Dermis blood vessel endothelial cell (primary cell): ENCODE measurements at places on chromosomes 3 and 15. TPM values are rescaled to one million over a fixed set of nuclear protein-coding genes. Genes with fewer than 3 reads are reported as not detected.

The IL12A gene
- 0.60 and 0.68 TPM in 2 replicates for total RNA-seq

The ILDR1 gene
- total RNA-seq = not detected in 2 replicates

The MB21D2 gene
- 3.9 and 4.0 TPM in 2 replicates for total RNA-seq

The RASGRP1 gene
- total RNA-seq = 0.37 and 0.51 TPM in 2 replicates

The PLCL2 gene
- 12.4 and 14.8 TPM in 2 replicates for total RNA-seq

The EIF5A2 gene
- total RNA-seq = 4.1 and 6.4 TPM in 2 replicates

The SERPINI2 gene
- total RNA-seq = not detected in 2 replicates

The NEK10 gene
- total RNA-seq = 2.0 and 2.6 TPM in 2 replicates

The UBR1 gene
- 31.2 and 35.6 TPM in 2 replicates for total RNA-seq

The HCLS1 gene
- total RNA-seq = 19.4 and 30.0 TPM in 2 replicates

The PCCB gene
- total RNA-seq = 42.7 and 69.2 TPM in 2 replicates

The NTRK3 gene
- total RNA-seq = under 0.01 TPM in 1 of 2 replicates, not detected in the other

The SKOR1 gene
- 0.05 TPM in 1 of 2 replicates, not detected in the other for total RNA-seq

The CA12 gene
- 0.68 and 0.79 TPM in 2 replicates for total RNA-seq

The CYP8B1 gene
- not detected in 2 replicates for total RNA-seq

The PLSCR2 gene
- total RNA-seq = 0.33 and 0.34 TPM in 2 replicates

The NMNAT3 gene
- 1.1 and 1.5 TPM in 2 replicates for total RNA-seq

The SPSB4 gene
- total RNA-seq = 0.05 TPM in 1 of 2 replicates, not detected in the other

The UBXN7 gene
- total RNA-seq = 18.0 and 27.5 TPM in 2 replicates

The SCN11A gene
- total RNA-seq = under 0.01 TPM in 1 of 2 replicates, not detected in the other

The SAXO2 gene
- 0.05 and 0.17 TPM in 2 replicates for total RNA-seq
